ENCODE measurements at places on chromosomes 5 and 9.

GRCh38 chr5:97078958-97079743 lies 63.3 kb downstream of the LIX1 start:
- DNase-seq, result no peak

DNA sequence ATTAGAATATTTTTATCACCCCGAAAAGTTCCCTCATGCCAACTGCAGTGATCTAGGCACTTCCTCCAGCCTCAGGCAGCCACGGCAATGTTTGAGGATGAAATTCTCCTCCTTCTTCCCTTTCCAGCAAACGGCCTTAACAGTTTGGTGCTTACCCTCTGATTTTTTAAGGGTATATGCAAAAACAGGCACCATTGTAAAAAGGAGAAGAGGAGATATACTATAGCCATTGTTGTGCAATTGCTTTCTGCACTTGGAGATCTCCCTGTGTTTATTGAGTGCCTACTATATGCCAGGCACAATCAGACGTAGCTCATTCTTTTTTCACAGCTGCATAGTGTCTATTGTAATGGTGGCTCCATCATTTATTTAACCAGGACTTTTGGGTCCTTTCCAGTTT lies 29.4 kb downstream of the GSN start:
- no peak for DNase-seq

- no peak for DNase-seq
These were observed 129.4 kb downstream of the ZSWIM6 start for GRCh38 chr5:61461417-61461816.

GRCh38 chr9:21903380-21903965 lies 90.7 kb downstream of the CDKN2A start:
- no peak for DNase-seq

DNA sequence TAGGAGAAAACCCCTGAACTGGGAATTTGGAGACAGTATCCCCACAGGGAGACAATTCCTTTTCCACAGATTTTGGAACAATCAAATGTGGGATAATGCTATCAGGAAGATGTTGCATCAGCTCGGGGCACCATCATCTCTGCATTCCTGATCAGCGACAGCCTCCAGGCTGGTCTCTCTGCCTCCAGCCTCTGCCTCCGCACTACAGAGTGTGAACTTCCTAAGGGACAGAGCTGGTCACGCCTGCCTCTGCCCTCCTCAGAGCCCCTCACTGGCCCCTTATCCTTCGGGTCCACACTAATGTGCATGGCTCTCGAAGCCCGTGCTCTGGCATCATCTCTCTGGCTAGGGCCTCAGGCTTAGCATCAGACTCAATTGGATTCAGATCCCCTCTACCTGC lies 8.6 kb downstream of the FOXI1 start:
- DNase-seq, result no peak

GRCh38 chr5:155492191-155492590 lies 478.6 kb downstream of the KIF4B start:
- DNase-seq, result no peak

GRCh38 chr5:111762895-111763294 lies 5.9 kb upstream of the NREP start:
- no peak for DNase-seq

DNA sequence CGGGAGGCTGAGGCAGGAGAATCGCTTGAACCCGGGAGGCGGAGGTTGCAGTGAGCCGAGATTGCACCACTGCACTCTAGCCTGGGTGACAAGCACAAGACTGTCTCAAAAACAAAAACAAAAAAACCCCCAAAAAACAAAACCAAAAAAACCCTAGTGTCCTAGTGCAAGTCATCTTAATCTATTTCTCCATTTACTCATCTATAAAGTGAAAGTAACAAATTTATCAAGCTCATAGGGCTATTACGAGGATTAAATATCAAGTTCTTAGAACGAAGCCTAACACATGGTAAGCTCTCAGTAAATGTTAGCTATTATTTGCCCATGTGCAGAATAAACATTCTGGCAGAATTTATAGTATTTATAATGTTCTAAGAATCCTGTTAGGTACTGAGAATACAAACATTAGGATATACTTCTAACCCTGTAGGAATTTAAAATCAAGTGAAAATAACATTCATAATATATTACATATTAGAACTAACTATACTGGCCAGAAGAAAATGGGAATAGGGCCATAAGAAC lies 45.0 kb downstream of the GOLPH3 start:
- no peak for DNase-seq

DNA sequence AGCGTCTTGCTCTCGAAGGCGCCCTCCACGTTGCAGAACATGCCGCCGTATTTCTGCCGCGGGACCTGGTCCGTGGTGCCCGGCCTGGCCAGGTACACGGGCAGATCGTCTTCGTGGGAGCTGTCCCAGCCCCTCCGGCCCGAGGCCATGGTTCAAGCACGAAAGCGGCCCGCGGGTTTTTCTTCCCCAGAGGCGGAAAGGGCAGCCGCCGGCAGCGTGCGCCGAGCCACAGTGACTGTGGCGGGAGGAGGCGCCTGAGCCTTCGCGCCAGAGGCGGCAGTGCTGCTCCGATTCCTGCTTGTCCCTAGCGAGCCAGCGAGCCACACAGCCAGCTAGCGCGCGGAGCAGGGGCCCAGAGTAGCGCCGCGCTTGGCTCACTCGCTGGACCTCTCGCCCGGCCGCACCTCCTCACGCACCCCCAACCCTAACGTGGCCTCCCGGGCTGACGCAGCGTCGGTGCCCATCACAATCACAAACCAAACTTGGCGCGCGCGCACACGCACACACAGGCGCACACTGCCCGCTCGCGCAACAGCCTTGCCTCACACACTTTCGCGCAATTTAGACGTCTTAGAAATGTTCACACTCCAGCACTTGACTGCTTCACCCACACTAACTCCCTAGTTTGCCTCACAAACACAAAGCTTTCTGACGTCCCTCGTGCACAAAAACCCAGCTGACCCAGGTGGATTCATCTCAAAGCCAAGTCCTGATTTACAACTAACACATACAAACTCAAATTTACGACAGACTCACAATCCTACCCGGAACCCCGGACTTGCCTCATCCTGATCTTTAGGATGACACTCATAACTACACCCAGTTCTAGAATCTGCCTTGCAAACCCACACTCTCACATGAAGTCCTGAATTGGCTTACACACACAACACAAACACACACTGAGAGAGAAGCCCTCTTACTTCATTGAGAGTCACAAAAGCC lies at the start of gene DPYSL3:
Gene DPYSL3, minus strand, starts transcription at position 359 of the 942 bp plus-strand sequence. Its CDS starts 210 bp downstream, at position 149.
- DNase-seq, result no peak

Data from CD4-positive, alpha-beta T cell treated with Interleukin-10 for 1 hour (primary cell).